ENCODE measurements at places on chromosomes 3 and 15.
A peak's percentile ranks its signal among the peaks of the same experiment; 100 is the strongest.

DNA sequence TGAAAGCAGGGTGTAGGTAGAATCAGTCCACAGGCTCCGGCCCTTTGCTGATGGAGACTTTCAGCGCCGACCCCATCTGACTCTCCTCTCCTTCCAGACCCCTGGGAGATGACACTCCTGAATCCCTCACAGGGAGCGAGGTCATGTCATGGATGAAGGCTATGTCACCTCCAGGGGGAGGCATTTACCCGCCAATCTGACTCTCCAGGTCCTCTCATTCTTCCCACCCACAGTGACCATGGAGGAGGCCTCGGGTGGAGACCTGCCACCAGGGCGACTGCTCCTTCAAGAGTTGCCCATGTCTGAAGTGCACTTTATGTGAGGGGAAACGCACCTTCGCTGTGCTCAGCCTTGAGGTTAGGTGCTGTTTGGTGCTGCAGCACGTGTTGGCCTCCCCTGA lies 112.7 kb downstream of the KLF13 start:
- DNase-seq, result no peak

- no peak for DNase-seq
Measured at GRCh38 chr15:64559243-64559642, 98.9 kb downstream of the ZNF609 start.

DNA sequence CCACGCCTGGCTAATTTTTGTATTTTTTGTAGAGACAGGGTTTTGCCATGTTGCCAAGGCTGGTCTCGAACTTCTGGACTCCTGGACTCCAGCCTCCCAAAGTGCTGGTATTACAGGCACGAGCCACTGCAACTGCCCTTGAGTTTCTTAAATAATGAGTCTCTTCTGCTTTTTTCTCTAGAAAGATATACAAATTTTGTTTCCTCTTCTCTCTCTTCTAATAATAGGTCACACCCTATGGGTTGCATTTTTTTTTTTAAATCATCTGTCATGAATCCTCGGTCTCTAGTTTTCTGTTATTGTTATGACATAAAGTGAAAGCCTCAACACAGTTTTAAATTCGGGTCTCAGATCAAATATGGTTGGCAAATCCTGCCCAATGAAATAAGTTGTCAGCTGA lies 111.2 kb downstream of the IL12A start:
- no peak for DNase-seq

- no peak for DNase-seq
Measured at GRCh38 chr3:53936347-53936746, 44.7 kb upstream of the SELENOK start.

- DNase-seq, result no peak
Measured at GRCh38 chr3:31896648-31897433, 84.2 kb downstream of the OSBPL10 start.

GRCh38 chr3:139111392-139112229 lies 66.9 kb upstream of the PRR23C start:
- DNase-seq, result peak; percentile 2

GRCh38 chr3:188261011-188261410 lies 107.1 kb downstream of the LPP start:
- DNase-seq, result no peak

GRCh38 chr3:151169262-151169947 lies 33.6 kb downstream of the GPR171 start:
- DNase-seq, result no peak

GRCh38 chr3:187955587-187955952 lies 198.4 kb upstream of the LPP start:
- DNase-seq, result no peak

- no peak for DNase-seq
Measured at GRCh38 chr3:148903022-148903442, 37.9 kb downstream of the CPA3 start.

DNA sequence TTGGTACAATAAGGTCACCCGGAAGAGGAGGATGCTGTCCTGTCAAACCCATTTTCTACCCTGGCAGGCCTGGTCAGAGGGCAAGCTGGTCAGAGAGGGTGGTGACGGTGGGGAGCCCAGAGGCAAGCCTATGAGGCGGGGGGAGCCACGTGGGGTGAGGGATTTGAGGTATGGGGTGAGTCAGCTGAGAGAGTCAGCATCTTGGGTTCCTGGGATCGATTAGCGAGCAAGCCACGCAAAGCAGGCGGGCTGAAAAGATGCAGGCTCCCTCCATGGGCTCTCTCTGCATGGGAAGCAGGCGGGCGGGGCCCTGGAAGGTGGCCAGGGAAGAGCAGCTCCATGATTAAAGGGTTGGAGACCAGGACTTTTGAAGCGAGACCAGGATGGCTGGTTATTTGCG lies 48.1 kb downstream of the MAGEF1 start:
- no peak for DNase-seq

GRCh38 chr3:59655418-59656015 lies 605.7 kb upstream of the CFAP20DC start:
- DNase-seq, result no peak

- DNase-seq, result no peak
Measured at GRCh38 chr15:84887938-84888337, 3.5 kb downstream of the SLC28A1 start.

DNA sequence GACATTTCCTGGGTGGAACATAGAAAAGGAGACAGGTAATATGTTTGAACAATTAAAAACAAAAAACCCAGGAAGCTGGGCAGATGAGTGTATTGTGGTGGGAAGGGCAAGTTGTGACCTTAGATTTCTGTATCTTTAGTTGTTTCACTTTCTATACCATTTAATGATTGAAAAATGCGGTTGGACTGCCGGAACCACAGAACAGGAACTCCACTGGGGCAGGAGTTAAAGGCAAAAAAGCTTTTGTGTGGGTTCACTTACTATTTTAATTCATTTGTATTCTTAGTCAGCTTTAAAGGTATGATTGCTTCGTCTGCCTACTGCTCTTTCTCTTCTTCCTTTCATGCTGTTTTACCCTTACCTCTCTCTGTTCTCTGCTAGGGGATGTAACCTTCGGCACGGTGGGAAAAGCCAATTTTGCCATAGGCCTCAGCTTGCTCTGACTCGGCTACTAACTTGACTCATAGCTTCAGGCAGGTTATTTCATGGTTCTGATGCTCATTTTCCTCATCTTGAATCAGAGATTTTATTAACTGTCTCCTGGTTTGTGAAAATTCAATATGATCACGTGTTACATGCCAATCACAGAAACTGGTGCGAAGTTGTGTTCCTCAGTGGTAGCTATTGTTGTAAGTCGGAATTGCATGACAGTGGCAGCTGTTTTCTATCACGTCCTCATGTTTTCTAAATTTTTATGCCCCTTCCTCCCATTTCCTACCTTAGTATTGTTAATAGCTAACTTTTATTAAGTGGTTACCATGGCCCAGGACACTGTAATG lies 1.6 kb upstream of the MCTP2 start:
- DNase-seq, result peak; percentile 19

DNA sequence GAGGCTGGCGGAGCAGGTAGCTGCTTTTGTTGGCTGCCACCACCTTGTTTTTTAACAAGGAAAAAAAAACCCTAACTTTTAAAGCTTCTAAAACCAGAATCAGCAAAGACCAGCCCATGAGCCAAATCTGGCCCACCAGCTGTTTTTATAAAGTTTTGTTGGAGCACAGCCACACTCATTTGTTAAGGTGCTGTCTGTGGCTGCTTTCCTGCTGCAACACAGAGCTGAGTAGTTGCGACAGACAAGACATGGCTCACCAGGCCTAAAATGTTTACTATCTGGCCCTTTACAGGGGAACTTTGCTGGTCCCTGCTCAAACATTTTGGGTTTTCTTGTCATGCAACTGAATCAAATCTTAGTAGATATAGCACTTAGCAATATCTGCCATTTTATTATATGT lies 18.9 kb downstream of the EFCAB12 start:
- no peak for DNase-seq

- DNase-seq, result no peak
Measured at GRCh38 chr3:186788482-186789370, 5.3 kb downstream of the EIF4A2 start.

- DNase-seq, result no peak
Measured at GRCh38 chr15:77219841-77220240, 148.9 kb upstream of the TSPAN3 start.

- no peak for DNase-seq
Measured at GRCh38 chr3:124316034-124316287, 324.0 kb upstream of the ROPN1 start.

GRCh38 chr3:76370749-76371520 lies 585.6 kb upstream of the ZNF717 start:
- DNase-seq, result no peak

DNA sequence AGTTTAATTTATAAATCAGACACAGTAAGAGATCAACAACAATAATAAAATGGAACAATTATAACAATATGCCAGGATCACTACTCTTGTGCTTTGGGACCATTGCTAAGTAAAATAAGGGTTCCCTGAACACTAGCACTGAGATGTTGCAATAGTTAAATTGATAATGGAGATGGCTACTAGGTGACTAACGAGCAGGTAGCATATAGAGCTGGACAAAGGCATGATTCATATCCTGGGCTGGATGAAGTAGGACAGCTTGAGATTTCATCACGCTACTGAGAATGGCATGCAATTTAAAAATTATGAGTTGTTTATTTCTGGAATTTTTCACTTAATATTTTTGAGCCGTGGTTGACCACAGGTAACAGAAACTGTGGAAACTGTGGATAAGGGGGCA lies 20.7 kb upstream of the MYZAP start:
- no peak for DNase-seq

DNA sequence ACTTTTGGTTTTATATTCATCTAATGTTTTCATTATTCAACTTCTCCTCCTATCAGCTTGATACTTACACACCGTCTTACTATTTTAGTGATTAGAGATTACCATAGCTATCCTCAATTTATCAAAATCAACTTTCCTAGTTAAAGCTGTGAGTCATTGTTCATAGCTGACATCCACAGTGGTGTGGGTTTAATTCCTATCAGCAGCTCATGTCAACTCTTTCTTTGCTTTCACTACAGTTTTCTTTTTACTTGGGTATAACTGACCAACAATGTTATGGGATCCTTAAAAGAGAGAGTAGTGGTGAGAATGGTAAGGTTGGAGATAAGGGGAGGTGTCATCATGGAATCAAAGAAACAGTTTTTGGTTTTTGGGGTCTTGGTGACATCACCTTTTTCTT lies 112.7 kb downstream of the NFKBIZ start:
- DNase-seq, result no peak

GRCh38 chr3:194750491-194750828 lies 64.8 kb downstream of the FAM43A start:
- no peak for DNase-seq

GRCh38 chr3:37957539-37957936 lies 33.0 kb upstream of the VILL start:
- DNase-seq, result no peak

DNA sequence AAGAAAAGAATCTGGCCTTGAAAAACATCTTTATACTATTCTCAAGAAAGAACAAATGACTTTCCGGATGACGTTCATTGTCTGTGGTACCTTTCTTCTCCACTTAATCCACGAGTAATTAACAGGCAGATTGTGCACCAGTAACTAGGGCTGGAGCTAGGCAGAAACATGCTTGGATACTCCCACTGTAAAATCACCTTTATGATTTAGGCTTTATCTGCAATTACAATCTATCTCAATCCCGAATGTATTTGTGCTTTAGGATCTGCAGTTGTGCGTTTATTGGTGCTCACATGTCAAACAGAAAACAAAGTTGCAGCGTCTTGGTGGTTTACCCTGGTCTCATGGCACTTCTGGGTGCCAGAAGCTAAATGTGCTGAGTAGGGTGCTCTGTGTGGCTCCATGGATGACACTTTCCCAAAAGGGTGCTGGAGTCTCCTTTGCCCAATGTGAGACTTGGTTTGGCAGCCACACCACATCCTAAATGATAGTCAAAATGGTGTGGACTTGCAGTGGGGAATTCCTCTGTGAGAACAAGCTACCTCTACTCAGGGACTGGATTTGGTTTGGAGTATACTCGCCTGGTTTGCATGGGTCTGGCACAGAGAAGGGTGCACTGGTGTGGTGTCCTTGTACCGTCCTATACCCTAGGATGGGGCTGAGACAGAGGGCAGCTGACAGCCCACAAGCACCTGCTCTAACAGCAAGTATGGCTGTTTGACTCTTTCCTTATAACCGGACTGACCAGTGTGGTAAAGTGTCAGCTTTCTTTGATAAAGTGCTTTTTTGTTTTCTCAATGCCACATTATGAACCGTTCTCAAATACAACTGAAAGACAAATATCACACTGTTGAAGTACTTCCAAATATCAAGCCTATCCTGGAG lies 7.7 kb downstream of the SERP1 start:
- no peak for DNase-seq

- no peak for DNase-seq
Measured at GRCh38 chr3:63709576-63709975, 57.1 kb downstream of the SNTN start.

DNA sequence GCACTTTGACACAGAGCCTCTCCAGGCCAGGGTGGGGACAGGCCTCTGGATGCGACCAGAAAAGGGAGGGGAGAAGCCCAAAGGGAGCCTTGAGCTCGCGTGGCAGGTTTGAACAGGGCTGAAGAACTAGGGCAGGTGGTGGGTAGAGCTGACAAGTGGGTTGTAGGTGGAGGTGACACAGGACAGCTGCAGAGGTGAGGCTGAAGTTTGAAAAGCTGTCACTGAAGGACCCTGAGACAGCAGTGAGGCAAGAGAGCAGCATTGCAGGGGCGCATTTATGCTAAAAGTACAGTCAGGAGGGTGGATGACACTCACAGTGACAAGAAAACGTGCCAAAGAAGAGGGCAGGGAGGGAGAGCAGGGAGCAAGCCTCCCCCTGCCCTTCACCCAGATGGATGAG lies 21.8 kb upstream of the EPB42 start:
- DNase-seq, result no peak

- DNase-seq, result no peak
Measured at GRCh38 chr3:195001961-195002861, 268.7 kb downstream of the XXYLT1 start.

DNA sequence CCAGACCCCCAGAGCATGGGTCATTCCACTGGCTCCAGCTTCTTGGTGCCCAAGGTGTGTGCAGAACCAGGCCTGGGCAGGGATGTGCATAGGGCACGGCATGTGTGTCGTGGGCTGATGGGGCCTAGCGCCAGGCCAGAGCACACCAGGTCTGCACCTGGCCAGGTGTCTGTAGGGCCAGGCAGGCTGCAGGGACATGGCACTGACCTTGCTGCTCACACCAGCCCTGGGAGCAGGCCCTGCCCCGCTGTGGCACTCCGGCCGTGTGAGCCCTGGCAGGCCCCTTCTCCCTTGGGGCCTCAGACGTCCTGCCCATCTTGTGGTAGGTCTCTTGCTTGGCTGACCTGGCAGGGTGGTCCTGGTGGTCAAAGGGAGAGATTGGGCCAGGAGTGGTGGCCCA lies 84.3 kb upstream of the RPL32 start:
- no peak for DNase-seq

GRCh38 chr3:16383864-16384263 lies 118.9 kb downstream of the OXNAD1 start:
- no peak for DNase-seq

GRCh38 chr15:47407692-47408091 lies 309.6 kb upstream of the SEMA6D start:
- no peak for DNase-seq
